ENCODE measurements at places on chromosomes 4 and X.

DNA sequence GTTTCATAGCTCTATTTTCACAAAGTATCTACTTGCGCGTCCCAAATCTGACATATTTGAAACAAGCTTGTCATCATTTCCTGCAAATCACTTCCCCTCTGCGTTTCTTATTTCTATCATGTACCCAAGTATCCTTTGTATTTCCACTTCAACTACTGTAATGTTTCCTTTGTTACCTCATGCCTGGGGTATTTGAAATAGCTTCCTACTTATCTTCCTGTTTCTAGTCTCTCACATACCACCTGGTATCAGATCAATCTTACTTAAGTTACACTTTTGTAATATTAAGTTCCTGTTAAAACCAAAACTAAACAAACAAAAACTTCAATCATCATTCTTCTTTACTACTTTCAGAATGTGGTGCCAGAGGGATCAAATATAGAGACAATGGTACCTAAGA, 93.6 kb upstream of the SMAD1 start:
- no peak for DNase-seq

GRCh38 chr4:48180234-48180633, 46.2 kb upstream of the TXK start:
- no peak for DNase-seq

DNA sequence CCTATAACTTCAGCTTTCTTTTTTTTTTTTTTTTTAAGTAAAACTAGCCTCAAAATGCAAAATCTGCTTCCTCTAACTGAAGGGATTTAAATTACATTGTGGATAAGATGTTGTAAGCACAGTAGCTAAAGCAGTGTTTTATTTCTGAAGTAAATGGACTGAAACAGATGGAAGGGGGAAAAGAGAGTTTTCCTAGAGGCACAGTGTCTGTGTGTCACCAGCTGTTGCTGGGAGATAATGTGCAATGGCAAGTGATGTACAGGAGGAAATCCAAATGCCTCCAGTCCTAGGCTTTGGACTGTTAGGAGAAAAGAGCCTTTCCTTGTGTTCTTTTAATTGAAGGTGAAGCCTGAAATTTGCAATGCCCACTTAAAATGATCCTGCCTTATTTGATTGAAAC, 672.1 kb downstream of the GRXCR1 start:
- no peak for DNase-seq

- no peak for DNase-seq
Observed at GRCh38 chr4:118173956-118174725, 139.9 kb downstream of the NDST3 start.

DNA sequence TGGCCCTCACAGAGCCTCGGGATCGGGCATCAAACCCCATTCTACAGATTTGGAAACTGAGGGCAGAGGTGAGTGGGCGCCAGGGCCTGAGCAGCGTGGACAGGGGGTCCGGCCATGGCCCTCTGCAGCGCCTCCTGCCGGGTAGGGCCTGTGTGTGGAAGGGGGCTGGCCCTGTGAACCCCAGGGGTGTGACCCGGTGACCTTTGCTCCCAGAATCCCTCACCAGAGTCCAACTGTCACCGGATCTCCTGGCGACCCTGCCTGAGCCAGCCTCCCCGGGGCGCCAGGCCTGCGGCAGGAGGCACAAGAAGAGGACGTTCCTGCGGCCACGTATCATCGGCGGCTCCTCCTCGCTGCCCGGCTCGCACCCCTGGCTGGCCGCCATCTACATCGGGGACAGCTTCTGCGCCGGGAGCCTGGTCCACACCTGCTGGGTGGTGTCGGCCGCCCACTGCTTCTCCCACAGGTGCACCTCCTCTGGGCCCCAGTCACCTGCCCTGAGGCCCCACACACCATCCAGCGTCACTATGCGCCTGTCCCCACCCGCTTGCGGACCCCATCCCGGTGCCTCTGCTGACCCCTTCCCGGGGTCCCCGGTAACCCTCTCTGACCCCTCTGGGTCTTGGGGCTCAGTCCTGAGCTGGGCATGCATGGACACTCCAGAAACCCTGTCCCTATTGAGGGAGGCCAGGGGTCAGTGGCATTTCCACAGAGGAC, 4.2 kb downstream of the HGFAC start:
- DNase-seq: no peak

DNA sequence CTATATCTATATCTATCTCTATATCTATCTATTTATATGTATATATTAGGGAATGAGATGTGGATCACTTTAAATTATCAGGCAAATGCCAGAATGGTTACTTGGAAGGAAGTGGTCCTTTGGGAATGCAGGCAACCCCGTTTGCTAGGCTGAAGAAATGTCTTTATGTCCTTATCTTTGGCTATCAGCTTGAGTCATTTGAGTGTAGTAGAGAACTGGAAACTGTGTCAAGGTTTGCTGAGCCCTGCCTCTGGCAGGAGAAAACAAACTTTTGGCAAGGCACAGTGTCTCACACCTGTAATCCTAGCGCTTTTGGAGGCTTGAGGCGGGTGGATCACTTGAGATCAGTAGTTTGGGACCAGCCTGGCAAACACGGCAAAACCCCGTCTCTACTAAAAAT, 167.3 kb downstream of the ACTRT1 start:
- DNase-seq: no peak

DNA sequence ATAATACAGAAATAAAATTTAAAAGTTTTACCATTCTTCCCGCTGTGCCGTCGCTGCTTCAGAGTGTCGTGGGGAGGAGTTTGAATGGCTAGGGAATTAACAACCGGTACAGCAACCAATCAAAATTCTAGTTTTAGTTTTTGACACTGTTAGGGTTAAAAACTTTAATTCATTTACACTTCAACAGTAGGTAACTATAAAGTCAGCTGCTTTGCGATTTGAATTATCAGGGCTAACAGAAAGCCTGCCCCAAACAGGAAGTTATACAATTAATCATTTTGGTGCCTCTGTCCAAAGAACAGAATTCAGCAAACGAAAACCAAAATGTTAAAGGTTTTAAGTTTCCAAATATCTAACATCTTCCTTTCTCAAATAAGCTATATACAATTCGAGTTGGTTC, 2.3 kb downstream of the HNRNPD start:
- DNase-seq: no peak

DNA sequence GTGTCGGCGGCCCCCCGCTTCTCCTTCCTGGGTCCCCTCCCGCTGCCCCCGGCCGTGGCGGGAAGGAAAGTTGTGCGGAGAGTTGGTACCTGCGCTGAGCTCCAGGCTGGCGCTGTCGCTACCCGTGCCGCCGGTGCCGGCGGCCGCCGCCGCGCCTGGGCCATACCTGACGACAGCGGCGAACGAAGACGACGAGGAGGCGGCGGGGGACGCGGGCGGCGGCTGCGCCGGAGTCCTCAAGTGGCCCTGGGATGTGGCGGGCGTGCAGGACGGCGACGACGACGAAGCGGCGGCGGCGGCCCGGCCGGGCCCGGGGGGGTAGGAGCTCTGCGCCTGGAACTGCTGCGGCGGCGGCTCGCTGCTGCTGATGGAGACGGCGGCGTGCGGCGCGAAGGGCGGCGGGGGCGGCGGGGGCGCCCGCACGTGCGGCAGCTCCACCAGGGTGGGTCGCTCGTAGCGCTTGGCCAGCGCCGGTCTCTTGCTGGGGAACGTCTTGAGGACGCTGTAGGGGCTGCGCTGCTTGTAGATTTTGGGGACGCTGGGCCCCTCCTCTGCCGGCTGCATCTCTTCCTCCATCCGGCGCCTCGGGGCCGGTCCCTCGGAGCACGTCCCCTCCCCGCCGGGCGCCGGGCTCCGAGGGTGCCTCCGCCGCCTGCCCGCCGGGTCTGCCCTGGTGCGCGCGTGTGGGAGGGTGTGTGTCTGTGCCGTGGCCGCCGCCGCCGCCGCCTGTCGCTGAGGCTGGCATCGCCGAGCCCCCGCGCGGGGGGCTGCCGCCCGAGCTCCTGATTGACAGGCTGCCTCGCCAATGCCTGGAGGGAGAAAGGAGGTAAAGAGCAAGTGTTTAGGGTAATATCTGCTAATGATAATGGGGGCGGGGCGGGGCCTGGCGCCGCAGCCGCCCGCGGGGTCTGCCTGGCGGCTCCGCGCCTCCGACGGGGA, 618 bp downstream of the BEND4 start:
- DNase-seq: peak; percentile 5

DNA sequence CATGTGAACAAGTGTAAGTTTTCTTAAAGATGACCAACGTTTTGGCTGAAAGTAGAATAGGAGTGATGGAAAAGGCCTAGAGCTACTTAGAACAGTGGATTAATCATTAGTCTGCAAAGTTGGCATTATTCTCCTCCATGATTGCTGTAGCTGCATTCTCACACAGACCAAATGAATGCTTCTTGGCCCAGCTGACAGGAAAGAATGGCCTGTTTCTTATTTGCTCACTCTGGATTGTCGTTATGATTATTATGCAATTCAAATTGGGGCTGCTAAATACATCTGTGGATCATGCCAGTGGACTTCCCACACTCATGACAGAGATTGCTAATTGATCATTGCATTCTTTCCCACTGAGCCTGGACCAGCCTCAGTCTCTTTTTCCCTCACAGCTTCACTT, 285.0 kb downstream of the STIM2 start:
- no peak for DNase-seq

DNA sequence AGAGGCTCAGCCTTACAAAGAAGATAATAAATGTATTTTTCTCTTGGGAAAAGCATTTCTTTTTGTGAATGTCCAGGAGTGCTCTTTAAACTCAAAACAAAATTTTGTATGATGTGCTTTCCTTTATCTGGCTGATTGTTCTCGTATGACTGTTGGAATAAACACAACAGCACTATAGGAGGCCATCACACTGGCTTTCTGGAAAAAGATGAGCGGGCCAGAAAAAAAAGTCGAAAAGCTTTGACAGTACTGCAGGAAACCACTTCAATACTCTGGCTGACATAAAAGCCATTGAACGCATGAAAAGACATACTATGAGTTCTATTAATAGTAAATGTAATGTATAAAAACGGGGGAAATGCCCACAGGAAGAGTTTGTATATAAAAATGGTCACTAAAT, 64.7 kb upstream of the CTSO start:
- DNase-seq: no peak

DNA sequence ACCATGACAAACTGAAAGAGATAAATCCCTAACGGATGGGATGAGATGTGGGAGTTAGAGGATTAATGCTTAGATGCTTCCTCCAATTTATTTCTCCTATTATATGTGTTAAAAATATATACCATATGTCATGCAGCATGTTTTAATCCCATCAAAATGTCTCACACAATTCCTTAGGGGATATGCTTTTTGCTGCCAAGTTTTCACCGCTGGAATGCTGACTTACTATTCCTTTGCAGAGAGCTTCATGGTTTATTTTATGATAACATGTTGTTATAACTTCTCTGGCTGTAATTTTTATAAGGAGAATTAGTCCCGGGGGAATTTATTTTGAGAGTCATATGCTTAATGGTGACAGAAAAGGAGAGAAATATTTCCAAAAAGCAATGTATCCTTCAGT, 670.3 kb downstream of the IL1RAPL1 start:
- no peak for DNase-seq

DNA sequence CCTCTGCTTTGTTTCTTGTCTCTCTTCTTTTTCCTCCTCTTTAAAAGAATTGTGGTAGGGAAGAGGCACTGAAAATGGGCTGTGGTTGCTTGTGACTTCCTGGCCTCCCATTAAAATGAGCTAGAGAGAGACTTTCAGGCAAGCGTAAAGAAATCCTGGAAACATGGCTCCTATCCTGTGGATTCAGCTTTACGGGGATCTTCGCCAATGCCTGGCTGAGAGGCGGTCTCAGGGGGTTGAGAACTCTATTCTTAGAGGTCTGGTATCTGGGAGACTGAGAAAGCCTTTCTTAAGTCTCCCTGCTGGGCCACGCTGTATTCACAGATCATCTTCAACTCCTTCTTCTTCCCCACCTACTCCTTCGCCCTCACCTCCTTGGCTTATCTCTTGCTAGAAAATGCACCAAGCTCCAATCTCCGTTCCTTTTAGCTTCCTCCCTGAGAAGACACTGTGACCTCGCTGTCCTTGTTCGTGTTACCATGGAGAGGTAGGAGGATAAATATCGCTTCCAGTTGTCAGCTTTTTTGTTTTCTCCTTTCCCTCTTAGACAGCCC, 542 bp upstream of the KLF8 start:
- no peak for DNase-seq

DNA sequence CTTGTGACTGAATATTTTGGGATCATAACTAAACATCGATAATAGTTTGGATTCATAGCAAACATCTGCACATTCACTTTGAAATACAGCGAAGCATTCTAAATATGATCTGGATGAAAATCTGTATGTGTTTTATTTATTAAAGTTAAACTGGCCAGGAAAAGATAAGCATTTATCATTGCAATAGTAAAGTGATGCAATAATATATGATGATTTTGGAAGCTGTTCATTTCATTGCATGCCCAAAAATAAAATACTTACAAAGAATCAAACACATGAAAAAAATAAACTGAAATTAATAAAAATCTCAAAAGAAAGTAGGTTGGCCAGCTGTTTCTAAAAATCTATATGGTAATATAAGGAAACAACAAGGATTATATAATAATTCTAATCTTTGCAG, 1.9 kb downstream of the PRDM5 start:
- DNase-seq: no peak

GRCh38 chr4:3295837-3296624, 3.2 kb downstream of the RGS12 start:
- DNase-seq: no peak

DNA sequence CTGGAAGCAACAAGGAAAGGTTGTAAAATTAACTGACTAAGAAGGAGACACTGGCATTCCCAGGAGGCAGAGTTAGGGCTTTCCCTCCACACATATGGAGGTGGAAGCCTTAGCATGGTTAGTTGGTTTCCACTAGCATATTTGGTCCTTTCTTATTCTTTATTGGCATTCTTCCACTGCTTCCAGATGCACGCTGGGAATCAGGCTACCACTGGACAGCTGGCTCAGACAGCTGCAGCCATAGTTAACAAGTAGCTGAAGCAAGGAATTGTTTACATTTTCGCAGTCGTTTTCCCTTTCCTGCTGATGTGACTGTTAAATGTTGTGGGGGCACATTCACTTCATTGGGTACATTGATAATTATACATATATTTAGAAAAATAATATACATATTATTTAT, 169.2 kb downstream of the GRIA2 start:
- DNase-seq: no peak

DNA sequence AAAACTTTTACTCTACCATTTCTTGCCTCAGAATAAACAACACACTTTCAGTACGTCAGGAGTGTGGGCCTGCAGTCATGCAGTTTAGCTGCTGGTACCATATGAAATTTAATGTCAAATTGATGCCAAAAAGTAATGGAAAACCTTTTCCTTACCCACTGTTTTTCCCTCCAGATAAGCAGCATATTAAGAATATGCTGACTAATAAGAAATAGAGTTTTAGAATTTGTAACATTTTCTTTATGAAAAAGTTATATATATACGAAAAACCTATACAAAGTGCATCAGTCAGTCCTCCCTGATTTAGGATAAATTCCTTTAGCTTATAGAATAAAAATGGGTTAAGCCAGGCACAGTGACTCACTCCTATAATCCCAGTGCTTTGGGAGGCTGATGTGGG, 206.8 kb upstream of the PPARGC1A start:
- no peak for DNase-seq

DNA sequence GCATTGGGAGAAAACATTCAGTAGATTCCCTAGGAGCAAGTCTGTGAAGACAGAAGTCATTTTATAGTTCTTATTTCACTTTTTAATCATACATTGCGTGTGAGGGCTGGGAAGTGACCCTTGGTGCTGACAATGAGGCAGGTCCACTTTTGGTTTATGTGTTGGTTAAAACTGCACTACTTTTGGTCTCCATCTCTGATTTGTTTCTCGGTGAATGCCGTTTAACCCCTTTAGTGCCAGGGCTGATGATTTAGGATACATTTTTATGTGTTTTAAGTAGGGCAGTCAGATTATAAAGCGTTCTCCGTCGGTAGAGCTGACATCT, 110.4 kb downstream of the AFF1 start:
- no peak for DNase-seq

Measured in activated CD4-positive, CD25-positive, alpha-beta regulatory T cell (primary cell).